Stimulated activated CD4-positive, alpha-beta T cell treated with anti-CD3 and anti-CD28 coated beads, TNF-alpha, amount 100 ng/mL, for 1 hour (primary cell): ENCODE measurements at places on chromosomes 2 and 18.

DNA sequence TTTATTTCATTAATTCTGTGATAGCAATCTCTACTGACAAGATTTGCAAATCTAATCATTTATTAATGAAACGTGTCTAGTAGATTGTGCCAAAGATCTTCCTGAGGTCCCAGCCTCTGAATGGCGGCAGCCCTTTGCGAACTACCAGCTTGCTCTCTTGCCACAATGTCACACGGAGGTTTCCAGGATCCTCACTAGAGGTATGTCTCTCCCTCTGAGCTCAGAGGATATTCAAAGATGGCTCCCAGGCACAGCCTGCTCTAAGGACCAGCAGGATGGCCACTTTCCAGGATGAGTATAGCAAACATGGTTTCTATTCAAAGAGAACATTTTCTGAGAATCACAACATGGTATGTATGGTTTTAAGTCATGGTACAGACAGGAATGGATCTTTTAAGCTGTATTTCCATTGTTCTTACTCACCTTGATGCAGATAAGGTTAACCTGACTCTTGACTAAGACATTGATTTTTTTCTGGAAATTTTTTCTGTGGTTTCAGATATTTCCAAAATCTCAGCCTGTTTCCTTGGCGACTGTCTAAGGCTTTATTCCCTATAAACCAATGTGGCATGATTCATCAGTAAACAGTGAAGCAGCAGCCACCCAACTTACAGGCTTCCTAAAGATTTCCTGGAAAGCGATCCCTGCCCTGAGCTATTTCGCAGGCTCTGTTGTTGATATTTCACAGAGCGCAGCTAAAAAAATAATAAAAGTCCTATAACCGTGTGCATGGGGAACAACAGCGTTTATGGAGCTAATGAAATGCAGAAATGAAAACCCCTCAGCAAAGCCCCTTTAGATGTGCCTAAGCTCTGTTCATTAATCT, 54.1 kb upstream of the KLF7 start:
- DNase-seq: no peak

DNA sequence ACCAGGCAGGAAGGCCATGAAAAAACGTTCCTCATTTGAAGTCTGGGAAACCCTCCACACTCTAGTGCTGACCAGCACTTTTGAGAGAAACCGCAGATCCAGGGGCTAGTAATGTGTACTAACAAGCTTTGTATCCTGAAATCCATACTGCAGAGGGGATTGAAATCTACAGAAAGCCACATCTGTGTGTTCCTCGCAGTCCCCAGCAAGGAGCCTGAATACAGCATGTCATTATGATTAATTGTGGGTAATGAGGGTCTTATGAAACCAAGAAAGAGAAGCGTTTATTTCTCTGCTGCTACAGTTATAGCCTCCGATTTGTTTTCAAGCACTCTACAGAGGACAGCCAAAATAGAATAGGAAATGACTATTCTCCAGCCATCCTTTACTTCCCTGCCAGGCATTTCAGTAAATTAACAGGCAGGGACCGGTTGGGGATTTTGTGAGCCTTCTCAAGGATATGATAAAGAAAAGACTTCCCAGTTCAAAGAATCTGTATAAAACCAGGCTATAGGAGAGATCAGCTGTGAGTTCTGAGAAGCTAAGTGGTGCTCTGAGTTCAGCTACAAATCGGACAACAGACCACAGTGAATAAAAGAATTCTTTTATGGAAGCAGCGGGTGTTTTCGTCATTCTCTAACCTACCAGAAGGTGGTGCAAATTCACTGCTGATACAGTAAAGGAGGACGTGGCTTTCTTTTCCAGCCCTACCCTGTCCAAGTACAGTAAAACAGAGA, 133.4 kb downstream of the INSIG2 start:
- peak; percentile 10 for DNase-seq

DNA sequence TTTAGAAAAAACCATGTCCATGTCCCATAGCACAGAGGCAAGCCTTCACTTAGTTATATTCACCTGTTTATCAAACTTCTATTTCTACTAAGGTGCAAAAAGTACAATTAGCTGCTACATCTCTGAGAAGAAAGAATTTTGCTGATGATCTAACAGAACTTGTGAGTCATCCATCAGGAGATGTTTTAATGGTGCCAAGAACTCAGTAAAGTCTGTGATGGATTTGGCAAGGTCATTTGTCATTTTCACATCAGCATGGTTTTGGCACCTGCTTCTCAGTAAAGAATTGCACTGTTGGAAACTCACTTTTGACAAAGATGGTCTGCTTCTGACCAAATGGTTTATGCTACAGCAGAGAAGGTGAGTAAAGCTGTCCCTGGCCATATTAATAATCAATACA, 195.7 kb upstream of the TMEFF2 start:
- no peak for DNase-seq

- no peak for DNase-seq
Observed at GRCh38 chr2:134576478-134576877, 142.3 kb downstream of the TMEM163 start.

- no peak for DNase-seq
Observed at GRCh38 chr2:242043538-242044312, 174.2 kb downstream of the RTP5 start.

- DNase-seq: no peak
Observed at GRCh38 chr2:39150102-39150562, 29.3 kb upstream of the SOS1 start.

DNA sequence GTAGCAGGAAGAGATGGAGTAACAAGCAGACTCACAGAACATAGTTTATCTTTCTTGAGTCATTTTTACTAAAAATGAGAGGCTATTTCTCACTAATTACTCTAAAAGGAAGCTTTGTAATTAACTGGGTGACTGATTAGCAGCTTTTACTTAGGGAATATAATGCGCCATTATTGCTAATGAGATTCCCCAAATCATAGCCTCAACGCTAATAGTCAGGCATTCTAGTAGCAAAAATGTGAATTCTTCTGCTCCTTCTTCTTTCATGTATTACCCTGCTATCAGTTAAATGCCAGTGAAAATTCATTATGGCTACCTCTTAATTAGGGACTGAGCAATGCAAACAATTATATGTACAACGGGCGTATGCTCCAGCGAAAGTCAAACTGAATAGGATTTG, 349.8 kb downstream of the CDH19 start:
- no peak for DNase-seq

GRCh38 chr2:191188550-191189093, 37.8 kb upstream of the STAT4 start:
- no peak for DNase-seq

GRCh38 chr2:207833251-207833751, 63.6 kb upstream of the FZD5 start:
- DNase-seq: no peak

- no peak for DNase-seq
Observed at GRCh38 chr2:128792476-128793054, 473.9 kb upstream of the HS6ST1 start.

DNA sequence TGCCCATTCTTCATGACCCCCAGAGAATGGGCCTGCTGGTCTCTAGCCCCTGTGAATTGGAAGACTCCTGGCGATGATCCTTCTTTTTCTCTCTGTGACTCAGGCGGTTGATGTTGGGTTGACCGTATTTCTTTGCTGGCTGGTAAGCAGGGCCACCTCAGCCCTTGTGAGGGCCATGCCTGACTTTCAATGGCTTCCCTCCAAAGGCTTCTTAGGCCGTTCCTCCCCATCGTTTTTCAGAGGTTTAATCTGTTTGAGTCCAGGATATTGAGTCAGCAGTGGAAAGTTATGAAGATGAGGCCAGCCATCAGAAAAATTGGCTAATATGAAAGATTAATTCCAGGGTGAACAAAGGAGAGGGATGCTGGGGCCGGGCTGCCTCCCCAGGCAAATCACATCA, 13.6 kb downstream of the HPCAL1 start:
- no peak for DNase-seq

- DNase-seq: no peak
Observed at GRCh38 chr2:84435345-84436025, 23.6 kb downstream of the SUCLG1 start.
